HFFc6 (cell line): ENCODE measurements at places on chromosomes 5 and 9.

- DNase-seq: no peak
Observed at GRCh38 chr9:127794001-127794791, 8.4 kb downstream of the CDK9 start.

- DNase-seq: peak; percentile 95
Observed at GRCh38 chr5:172886974-172887501, 53.0 kb downstream of the ERGIC1 start.

GRCh38 chr9:83765376-83765775 is 52.2 kb downstream of the GKAP1 start:
- no peak for DNase-seq

DNA sequence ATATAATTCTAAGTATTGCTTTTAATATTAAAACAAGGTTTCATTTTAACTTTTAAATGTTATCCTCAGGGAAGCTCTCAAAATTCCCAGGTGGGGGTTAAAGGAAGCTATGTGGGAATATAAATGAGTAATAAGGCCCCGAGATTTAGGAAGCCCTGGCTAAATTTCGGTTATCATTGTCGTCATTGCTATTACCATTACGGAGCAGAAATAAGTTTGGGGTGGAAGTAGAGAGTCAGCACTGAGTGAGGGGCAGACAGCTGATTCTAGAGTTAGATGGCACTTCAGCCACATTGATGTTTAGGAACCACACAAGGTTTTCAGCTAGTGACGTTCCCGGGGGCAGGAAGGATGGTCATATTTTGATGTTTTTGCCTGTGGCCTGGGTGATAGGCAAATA is 74.9 kb downstream of the NREP start:
- no peak for DNase-seq

DNA sequence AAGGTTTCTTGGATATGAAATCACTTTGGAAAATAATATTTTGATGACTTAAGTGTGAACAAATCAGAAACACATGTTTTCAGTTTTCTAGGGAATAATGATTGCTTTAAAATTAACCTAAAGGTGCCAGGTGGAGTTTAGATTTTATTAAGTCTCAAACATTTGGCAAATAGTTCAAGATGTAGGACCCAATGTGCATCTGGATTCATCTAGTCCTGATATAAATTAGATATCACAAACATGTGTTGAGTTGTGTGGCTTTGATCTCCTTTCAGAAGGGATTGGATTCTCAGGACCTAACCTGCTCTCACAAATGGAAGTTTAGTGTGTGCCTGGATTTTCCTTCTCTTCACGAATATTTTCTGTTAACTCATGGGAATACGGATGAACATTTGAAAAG is 291.4 kb upstream of the ISL1 start:
- no peak for DNase-seq

GRCh38 chr5:120446068-120446492 is 18.0 kb upstream of the PRR16 start:
- peak; percentile 93 for DNase-seq

- no peak for DNase-seq
Observed at GRCh38 chr9:121956808-121957207, 136.3 kb downstream of the TTLL11 start.

- no peak for DNase-seq
Observed at GRCh38 chr9:8660383-8660782, 860.8 kb upstream of the DMAC1 start.

- no peak for DNase-seq
Observed at GRCh38 chr5:171689853-171690417, 95.7 kb upstream of the SMIM23 start.

GRCh38 chr9:137777761-137778160 is 99.8 kb upstream of the CACNA1B start:
- no peak for DNase-seq

DNA sequence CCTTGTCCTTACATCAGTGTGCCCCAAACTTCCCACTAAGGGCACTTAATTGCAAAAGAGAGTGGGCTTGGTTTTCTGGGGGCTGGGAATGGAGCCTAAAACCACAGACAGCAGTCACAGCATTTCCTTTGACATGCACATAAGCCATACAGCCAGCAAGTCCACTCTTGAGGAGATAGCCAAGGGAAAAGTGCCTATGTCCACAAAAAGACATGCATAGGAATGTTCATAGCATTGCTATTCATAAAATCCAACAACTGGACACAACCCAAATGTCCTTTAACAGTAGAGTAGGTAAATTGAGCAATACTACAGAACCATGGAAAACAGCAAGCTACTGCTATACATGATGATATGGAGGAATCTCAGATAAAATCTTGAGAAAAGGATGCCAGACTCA is 11.7 kb upstream of the FAT2 start:
- DNase-seq: peak; percentile 35

- no peak for DNase-seq
Observed at GRCh38 chr9:125767349-125767748, 20.2 kb downstream of the PBX3 start.

GRCh38 chr5:111748304-111748763 is 8.7 kb downstream of the NREP start:
- peak; percentile 88 for DNase-seq

DNA sequence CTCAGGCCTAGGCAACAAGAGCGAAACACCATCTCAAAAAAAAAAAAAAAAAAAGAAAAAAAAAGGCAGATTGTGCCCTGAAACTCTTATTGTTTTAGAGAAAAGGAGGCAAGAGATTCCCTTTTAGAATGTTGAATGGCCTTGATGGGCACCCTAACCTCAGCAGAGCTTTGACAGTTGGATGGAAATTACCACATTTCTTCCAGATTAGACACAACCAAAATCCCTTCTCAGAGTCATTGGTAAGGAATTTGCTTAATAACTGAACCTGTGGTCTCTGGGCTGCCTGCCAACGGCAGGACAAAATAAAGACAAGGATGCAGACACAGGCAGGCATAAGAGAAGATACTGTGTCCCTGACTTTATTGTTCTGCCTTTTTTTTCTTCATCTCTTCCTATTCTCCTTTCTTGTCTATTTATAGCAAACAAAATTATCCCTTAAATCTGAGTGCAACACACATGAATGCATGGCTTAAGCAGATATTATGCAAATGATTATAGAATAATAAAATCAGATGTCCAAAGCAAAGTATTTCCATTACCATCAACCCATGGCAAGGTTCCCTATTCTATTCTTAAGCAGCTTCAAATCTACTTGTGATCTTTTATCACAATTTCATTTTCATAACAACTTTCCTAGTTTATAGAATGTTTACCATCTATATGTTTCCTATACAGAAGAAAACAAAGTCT is 37.3 kb upstream of the TRIO start:
- DNase-seq: peak; percentile 86

DNA sequence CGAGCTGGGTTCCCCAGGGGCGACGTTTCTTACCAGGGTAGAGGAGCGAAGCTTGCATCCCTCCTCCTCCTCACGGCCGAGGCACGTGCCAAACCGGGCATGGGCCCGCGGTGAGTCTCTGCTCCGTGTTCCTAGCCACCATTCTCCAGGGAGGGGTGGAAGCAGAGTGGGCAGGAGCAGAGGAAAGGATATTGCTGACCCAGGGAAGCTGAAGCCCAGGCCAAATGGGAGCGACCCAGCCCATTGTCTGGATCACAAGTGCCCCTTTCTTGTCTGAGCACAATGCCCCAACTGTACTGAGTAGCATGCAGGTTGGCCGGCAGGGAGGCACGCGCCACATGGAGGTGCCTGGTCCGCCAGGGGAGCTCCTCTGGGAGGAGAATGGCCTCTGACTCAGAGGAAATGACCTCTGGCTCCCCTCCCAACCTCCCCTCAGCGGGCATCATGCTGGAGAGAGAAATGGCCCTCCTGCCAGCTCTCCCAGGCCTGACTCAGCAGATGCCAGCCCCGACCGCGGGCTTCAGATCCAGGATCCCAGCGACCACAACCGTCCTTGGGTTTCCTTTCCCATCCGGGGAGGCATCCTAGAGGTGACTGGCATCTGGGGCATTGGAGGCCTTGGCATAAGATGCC is 1.1 kb downstream of the PRR7 start:
- DNase-seq: peak; percentile 75

DNA sequence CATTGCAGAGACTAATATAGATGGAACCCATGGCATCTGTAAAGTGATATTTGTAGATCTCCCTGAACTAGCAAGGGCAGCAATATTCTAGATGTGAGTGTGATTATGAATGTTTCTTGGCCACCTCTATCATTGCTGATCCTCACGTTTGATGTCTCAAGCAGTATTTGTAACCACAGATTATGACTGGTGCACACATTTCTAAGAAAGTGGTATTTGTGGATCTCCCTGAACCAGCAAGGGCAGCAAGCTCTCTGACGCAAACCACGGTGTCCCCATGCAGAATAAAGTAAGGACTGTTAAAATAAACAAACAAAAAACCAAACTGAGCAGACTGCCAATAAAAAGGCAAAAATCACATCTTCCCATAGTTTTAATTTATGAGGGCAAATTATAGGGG is 301.3 kb downstream of the CSNK1G3 start:
- no peak for DNase-seq

DNA sequence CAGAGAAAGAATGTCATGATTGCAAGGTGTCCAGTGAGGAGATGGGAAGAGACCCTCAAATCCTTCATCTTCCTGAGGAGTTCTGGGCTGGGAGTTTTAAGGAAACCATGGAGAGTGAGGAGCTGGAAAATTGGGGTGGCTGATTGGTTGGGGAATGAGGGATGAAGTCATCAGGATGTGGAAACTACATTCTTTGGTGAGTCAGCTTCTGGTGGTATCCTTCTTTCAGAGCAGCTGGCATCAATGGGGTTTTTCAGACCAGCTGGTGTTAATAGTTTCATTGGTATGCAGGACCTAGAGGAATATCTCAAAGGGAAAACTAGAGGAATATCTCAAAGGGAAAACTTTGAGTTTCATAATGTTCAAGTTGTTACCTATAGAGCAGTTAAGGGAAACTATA is 45.2 kb downstream of the RNF180 start:
- DNase-seq: peak; percentile 73

GRCh38 chr5:157668356-157668755 is 3.0 kb upstream of the C5orf52 start:
- no peak for DNase-seq

DNA sequence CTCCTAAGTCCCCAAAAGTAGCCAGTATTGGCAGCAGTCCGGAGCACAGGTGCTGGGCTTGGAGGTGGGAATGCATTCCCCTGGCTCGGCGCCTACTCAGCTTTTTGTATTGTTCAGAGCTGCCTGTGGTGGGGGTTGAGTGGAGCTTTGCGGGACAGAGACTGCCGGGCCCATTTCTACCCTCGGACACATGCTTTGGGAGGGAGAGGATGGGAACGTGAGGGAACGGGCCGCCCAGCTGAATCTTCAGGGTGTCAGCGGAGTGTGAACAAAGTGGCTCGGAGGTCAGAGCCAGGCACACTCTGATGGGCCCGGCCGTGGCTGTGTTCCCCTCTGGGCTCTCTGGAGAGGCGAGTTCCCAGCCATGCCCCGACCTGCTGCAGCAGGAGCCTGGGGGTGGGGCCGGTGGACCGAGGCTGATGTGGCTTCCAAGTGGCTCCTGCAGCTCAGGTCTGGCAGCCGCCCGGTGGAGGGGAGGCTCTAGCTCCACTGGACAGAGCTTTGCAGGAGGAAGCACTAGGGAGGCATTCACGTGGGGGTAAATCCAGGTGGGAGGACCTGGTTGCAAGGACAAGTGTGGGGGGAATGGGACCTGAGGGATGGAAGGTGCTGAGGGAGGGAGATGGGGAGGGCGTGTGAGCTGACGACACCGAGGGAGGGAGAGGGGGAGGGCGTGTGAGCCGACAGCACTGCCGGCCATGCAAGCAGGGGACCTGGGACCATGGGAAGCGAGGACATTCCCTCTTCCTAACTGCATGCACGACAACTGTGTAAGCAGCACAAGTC is 31.1 kb upstream of the SLC6A3 start:
- DNase-seq: no peak

DNA sequence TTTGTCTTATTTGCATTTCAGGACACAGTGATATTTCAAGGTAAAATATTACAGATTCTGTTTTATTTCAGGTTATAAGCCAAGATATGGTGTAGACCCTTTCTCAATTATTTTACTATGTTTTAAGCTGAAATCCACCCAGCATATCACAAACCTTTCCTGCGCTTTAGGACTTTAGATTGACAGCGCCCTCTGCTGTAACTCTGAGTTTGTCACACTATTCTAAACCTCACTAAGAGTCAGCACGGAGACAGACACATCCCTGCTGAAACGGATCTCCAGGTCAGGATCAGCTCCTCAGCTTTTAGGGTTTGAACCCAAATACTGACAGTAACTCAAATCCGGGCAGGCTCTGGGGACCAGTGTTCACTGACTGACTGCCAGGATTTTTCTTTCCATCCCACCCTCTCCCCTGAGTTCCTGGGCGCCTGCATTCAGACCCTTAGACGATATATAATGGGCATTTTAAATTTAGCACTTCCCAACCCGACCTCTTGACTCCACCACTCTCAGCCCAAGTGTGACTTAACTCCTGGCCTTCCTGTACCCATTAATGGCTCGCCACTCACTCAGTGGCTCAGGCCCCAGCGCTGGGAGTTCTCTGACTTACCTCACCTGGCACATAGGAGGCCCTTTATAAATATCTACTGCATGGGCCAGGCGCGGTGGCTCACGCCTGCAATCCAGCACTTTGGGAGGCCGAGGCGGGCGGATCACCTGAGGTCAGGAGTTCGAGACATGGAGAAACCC is 33.5 kb downstream of the TLX3 start:
- DNase-seq: peak; percentile 58

- DNase-seq: no peak
Observed at GRCh38 chr5:132640613-132641012, 17.4 kb upstream of the IL13 start.
